Neural crest cell (in vitro differentiated cells): ENCODE measurements at places on chromosomes 2 and 18. TPM values are rescaled to one million over a fixed set of nuclear protein-coding genes. Genes with fewer than 3 reads are reported as not detected.
A peak's percentile ranks its signal among the peaks of the same experiment; 100 is the strongest.

Gene PROKR1
- 0.09 and 0.16 TPM in 2 replicates for total RNA-seq

Gene CPO
- total RNA-seq = 0.25 and 0.47 TPM in 2 replicates

Gene UGT1A10
- total RNA-seq = not detected in 2 replicates

Gene RNU2-63P
- total RNA-seq = 24.6 and 25.1 TPM in 2 replicates

Gene SLC19A3
- 0.54 and 1.1 TPM in 2 replicates for total RNA-seq

Gene RGPD3
- total RNA-seq = 0.11 and 0.14 TPM in 2 replicates

Gene ABCG8
- total RNA-seq = not detected in 2 replicates

Gene ATP6V1B1
- 4.3 and 4.6 TPM in 2 replicates for total RNA-seq

Gene KIAA2012
- total RNA-seq = 0.07 and 0.34 TPM in 2 replicates

DNA sequence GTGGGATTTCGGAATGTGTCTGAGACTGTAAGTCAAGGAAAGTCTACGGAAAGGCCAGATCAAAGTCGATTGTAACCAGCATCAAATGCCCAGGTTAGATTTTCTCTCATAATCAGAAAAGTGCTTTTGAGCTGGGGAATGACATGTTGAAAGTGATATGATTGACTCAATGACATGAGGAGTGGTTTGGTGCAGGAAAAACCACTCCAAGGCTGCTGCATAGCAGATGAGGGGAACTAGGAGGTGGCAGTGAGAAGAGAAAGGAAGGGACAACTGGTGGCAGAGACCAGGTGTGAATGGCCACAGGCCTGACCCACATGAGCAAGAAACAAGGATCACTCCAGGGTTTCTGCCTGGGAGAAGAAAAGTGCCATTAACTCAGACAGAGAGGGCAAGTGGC, 822 bp downstream of the SLC35F6 start:
- peaks cover 32% of the 10 kb centered on the region for H3K4me1 ChIP-seq
- H3K27ac ChIP-seq = peak overlapping the region; percentile 94
- H3K4me3 ChIP-seq = peak overlapping the region; percentile 92
- no peaks in the 10 kb centered on the region for H3K36me3 ChIP-seq
- no peaks in the 10 kb centered on the region for H3K27me3 ChIP-seq

GRCh38 chr2:5365871-5366461, 326.2 kb upstream of the SOX11 start:
- peak; percentile 87 for DNase-seq
- no peak overlapping the region for H3K27ac ChIP-seq
- H3K36me3 ChIP-seq = no peaks in the 10 kb centered on the region

- no peak overlapping the region for H3K4me3 ChIP-seq
- no peaks in the 10 kb centered on the region for H3K27me3 ChIP-seq
- H3K36me3 ChIP-seq = no peaks in the 10 kb centered on the region
- no peak for DNase-seq
- peaks cover 10% of the 10 kb centered on the region for H3K4me1 ChIP-seq
These were observed 172.5 kb downstream of the FIGN start for GRCh38 chr2:163563336-163563735.

DNA sequence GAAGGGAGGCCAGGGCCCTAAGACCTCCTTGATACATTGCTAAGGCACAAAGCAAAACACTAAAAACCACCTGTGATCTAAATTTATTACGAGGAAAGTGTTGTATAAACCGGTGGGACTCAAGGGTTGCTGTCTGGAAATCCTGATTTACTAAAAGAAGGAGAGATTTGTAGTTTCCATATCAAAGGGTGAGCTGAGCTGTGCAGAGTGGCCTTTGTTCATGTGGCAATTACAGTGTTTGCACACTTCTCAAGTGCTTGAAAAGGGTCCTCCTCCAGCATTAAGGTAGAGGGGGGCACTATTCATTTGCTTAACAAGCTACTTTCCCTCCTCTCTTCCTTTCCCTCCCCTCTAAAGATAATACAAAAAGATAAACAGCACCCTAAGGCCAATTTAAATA, 30.5 kb upstream of the ITGA4 start:
- no peak overlapping the region for H3K4me3 ChIP-seq
- H3K36me3 ChIP-seq = no peaks in the 10 kb centered on the region
- DNase-seq = no peak
- H3K27me3 ChIP-seq = no peaks in the 10 kb centered on the region

DNA sequence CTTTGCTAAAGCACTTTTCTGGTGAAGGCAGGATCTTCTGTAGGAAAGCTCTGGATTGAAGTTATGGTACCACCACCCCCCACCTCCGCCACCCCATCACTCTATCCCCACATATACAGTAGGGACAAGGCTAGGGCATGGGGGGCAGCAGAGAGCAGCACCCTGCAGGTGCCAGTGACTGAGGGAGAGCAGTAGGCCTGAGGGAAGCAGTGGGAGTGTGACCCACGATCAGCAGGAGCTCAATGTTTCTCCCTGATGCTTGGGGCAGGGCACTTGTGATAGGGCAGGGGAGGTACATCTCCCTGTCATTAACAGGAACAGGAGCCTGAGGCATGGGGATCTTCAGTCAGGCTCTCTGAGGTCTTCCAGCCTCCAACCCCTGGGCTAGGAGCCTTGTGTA, 121.6 kb downstream of the ZFP36L2 start:
- H3K27ac ChIP-seq = peak overlapping the region; percentile 22
- peaks cover 3% of the 10 kb centered on the region for H3K36me3 ChIP-seq
- no peak overlapping the region for H3K4me3 ChIP-seq
- no peak for DNase-seq

GRCh38 chr18:56217406-56217805, 421.0 kb downstream of the TXNL1 start:
- H3K4me3 ChIP-seq = no peak overlapping the region
- no peak for DNase-seq
- peaks cover 4% of the 10 kb centered on the region for H3K36me3 ChIP-seq
- no peaks in the 10 kb centered on the region for H3K27me3 ChIP-seq

DNA sequence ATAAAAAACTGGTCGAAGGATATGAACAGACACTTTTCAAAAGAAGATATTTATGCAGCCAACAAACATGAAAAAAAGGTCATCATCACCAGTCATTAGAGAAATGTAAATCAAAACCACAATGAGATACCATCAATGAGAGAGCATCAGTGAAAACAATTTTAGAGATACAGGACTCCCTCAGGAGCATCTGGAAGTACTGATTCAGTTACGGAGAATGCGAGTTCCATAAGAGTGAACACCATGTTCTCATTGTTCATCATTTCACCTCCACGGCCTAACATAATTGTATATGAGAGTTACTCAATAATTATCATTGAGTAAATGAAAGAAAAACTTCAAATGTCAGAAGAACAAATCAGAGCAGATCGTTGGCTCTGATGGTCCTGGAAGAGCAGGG, 140.9 kb upstream of the TANK start:
- H3K4me1 ChIP-seq = peaks cover 13% of the 10 kb centered on the region
- DNase-seq = no peak
- H3K27ac ChIP-seq = no peak overlapping the region
- H3K4me3 ChIP-seq = no peak overlapping the region

GRCh38 chr2:157922336-157922735, 46.2 kb upstream of the ACVR1 start:
- no peak overlapping the region for H3K27ac ChIP-seq
- H3K4me3 ChIP-seq = no peak overlapping the region
- no peaks in the 10 kb centered on the region for H3K4me1 ChIP-seq
- H3K36me3 ChIP-seq = no peaks in the 10 kb centered on the region
- no peak for DNase-seq

- H3K36me3 ChIP-seq = no peaks in the 10 kb centered on the region
- H3K27ac ChIP-seq = no peak overlapping the region
- DNase-seq = no peak
These were observed 210.9 kb downstream of the CDH20 start for GRCh38 chr18:61544178-61544577.

GRCh38 chr2:75098856-75099255, 100.5 kb downstream of the TACR1 start:
- H3K4me1 ChIP-seq = no peaks in the 10 kb centered on the region
- no peak overlapping the region for H3K4me3 ChIP-seq
- no peak overlapping the region for H3K27ac ChIP-seq
- no peaks in the 10 kb centered on the region for H3K36me3 ChIP-seq
- DNase-seq = no peak

- no peak for DNase-seq
- no peaks in the 10 kb centered on the region for H3K4me1 ChIP-seq
- no peaks in the 10 kb centered on the region for H3K36me3 ChIP-seq
- H3K4me3 ChIP-seq = no peak overlapping the region
- no peaks in the 10 kb centered on the region for H3K27me3 ChIP-seq
- no peak overlapping the region for H3K27ac ChIP-seq
These were observed 44.4 kb upstream of the LRRTM1 start for GRCh38 chr2:80348953-80349352.

DNA sequence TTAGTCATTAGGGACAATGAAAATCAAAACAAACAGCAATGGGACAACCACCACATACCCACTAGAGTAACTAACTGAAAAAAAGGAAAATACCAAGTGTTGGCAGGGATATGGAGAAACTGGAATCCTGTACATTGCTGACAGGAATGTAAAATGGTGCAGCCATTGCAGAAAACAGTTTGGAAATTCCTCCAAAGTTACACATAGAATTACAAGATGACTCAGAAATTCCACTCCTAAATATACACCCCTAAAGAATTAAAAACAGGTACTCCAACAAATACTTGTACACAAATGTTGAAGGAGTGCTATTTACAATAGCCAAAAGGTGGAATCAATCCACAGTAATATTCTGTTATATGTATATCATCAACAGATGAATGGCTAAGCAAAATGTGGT, 110.9 kb downstream of the ROCK1 start:
- peaks cover 13% of the 10 kb centered on the region for H3K4me1 ChIP-seq
- no peaks in the 10 kb centered on the region for H3K27me3 ChIP-seq
- DNase-seq = no peak
- no peak overlapping the region for H3K4me3 ChIP-seq
- H3K27ac ChIP-seq = no peak overlapping the region

DNA sequence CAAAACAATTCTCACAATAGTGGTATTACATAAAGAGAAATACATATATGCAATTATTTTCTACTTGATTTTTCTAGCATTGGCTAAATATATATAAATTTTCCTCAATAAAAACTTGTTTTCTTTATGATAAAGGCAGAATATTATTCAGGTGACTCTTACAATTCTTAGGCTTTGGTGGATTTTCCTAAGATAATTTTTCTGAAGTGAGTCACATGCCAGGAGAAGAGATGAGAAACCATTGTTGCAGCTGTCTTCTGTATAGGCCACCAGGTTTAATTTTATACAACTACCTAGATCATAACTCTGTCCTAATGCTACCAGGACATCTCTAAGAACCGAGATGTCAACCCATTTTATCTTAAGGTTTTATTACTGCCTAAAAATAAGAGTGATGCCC, 552.4 kb upstream of the CDH2 start:
- H3K27ac ChIP-seq = no peak overlapping the region
- H3K4me1 ChIP-seq = peaks cover 9% of the 10 kb centered on the region
- H3K27me3 ChIP-seq = no peaks in the 10 kb centered on the region
- H3K36me3 ChIP-seq = no peaks in the 10 kb centered on the region

DNA sequence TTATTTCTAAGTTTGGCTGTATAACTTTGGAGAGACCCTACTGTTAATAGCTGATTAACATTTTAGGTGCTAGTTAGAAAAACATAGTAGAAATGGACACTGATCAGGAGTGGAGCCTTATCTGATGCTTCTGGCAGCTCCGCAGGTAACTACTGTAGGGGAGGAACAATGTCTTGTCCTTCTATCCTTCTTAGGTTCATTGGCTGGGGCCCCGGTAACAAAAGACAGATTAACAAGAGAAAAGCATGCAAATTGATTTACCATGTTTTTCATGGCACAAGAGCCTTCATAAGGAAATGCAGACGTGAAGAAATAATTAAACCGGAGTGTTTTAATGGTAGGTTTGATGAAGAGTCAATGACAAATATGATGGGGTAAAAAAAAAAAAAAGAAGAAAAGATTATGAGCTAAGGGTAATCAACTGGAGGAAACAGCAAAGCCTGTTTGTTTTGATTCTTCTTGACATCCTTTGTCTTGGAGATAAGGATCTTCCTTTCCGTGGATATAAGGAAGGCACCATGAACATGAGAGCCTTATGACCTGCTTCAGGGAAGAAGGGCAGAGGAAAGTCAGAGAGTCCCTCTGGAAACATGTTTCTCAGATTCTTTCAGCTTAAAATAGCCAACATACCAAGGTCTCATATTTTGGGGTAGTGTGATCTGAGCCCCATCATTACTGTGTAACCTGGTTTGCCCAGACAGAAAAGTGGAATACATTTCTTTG, 62.4 kb upstream of the GCFC2 start:
- no peaks in the 10 kb centered on the region for H3K4me1 ChIP-seq
- no peak overlapping the region for H3K27ac ChIP-seq
- no peaks in the 10 kb centered on the region for H3K36me3 ChIP-seq
- DNase-seq = no peak
- H3K4me3 ChIP-seq = no peak overlapping the region

GRCh38 chr18:56873441-56874140, 222.4 kb downstream of the WDR7 start:
- H3K27ac ChIP-seq = peak overlapping the region; percentile 91
- DNase-seq = peak; percentile 18
- no peaks in the 10 kb centered on the region for H3K27me3 ChIP-seq

GRCh38 chr2:8882094-8882493, 44.7 kb upstream of the KIDINS220 start:
- H3K4me3 ChIP-seq = no peak overlapping the region
- no peaks in the 10 kb centered on the region for H3K27me3 ChIP-seq
- H3K36me3 ChIP-seq = peaks cover 32% of the 10 kb centered on the region
- H3K27ac ChIP-seq = no peak overlapping the region

DNA sequence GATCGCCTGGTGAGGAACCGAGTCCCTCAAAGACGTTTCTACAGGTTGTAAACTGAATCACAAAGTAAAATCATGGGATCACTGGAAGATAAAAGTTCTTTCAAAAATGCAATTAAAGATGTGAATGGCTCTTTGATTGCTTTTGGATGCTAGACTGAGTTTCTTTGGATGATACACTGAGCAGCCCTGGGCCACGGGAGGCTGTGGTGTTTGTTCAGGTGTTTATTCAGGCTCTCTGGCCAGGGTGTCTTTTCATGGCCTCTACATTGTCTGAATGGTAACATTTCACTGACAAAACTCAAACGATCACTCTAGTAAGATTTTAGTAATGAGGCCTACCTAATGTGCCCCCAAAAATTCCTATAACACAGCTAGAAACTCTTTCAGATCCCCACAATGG, 48.4 kb upstream of the SPATS2L start:
- peaks cover 5% of the 10 kb centered on the region for H3K4me1 ChIP-seq
- DNase-seq = no peak
- H3K4me3 ChIP-seq = no peak overlapping the region

DNA sequence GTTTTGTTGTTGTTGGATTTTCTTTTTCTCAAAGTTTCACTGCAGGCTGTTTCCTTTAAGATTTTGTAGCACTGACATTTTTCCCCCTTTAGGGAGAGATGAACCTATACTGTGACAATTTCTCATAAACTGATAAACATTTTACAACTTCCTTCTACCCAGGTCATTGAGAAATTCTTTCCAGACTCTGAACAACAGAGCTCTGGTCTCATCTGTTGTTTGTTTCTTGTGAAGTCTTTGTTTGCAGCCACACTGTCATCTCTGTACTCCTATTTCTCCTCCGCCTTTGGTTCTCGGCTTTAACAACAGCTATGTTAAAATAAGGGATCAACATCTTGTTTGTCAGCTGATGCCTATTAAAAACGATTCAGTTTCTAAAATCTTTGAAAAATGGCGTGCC, 167.6 kb downstream of the VWC2L start:
- no peaks in the 10 kb centered on the region for H3K36me3 ChIP-seq
- DNase-seq = no peak
- peaks cover 9% of the 10 kb centered on the region for H3K27me3 ChIP-seq
- H3K4me1 ChIP-seq = peaks cover 79% of the 10 kb centered on the region
- H3K27ac ChIP-seq = peak overlapping the region; percentile 86
